ENCODE measurements at places on chromosomes 4 and X. TPM values are rescaled to one million over a fixed set of nuclear protein-coding genes. Genes with fewer than 3 reads are reported as not detected.

The PITX2 gene
- not detected for polyA plus RNA-seq

DNA sequence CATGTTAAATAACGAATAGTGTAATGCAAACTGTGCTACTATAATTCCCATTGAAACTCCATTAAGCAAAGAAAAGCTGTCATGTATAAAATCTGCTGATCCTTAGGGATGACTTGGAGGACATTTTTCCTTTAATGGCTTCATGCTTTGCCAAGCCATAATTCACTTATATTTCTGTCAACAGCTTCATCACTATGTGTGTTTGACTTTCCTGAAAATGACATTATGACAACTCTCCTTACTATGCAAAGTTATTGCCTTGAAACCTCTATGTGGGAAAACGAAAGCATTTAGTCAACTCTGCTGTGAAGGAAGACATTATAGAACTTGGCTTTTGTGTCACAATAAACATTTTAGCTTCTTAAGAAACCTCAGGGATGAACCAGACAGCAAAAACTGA lies 210.5 kb downstream of the GRXCR1 start:
- no peak for DNase-seq

DNA sequence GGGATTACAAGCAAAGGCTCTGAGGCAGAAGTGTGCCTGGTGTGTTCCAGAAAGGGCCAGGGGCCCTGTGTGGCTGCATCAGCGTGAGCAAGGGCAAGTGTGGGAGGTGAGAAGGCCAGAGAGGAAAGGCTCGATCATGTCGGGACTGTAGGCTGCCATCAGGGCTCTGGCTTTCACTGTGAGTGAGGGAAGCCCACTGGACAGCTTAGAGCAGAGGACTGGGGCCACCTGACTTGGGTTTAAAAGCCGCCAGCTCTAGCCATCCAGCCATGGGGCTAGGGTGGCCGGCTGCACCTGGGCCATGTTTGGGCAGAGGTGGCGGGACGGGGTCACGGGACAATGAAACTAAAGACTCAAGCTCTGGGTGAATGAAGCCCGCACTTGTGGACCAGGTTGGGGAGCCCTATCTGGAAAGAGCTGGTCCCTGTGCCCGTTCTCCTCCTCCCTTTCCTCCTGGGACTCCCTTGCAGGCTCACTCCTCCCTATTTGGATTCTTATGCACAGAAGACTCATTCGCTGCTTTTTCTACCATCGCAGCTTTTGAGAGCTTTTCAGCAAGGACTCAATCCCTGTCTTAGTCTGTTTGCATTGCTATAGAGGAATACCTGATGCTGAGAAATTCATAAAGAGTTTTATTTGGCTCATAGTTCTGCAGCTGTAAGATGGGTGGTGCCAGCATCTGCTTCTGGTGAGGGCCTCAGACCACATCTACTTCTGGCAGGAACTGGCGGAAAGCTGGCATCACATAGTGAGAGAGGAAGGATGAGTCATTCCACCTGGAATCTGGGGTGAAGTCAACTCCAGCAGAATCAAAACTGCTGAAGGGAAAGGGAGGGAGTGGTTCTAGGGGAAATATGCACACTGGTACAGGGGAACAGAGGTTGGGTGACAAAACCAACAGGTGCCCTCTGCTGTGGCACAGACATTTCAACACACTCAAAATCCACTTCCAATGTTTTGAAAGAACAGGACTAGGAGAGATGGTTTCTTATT lies 15.3 kb downstream of the CTAG1B start:
- no peak for DNase-seq

GRCh38 chr4:152727784-152728183 lies 48.0 kb upstream of the TMEM154 start:
- no peak for DNase-seq

DNA sequence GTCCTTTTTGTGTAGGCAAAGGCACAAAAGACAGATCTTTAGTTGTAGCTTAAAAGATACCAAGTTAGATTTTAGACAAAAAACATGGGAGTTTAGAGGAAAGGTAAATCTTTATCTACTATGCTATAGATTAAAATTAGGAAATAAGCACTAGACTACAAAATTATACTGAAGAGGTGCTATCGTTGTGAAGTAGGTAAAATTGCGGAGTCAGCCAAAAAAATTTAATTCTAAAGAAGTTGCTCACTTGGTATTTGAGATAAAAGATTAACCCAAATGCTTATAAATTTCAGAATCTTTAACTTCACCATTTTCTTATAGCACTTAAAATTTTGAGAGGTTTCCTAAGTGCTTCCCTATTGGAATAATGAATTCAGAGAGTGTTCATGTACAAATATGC lies 604.1 kb downstream of the GRXCR1 start:
- DNase-seq = no peak

The PDGFC gene
- 48.8 TPM for polyA plus RNA-seq

DNA sequence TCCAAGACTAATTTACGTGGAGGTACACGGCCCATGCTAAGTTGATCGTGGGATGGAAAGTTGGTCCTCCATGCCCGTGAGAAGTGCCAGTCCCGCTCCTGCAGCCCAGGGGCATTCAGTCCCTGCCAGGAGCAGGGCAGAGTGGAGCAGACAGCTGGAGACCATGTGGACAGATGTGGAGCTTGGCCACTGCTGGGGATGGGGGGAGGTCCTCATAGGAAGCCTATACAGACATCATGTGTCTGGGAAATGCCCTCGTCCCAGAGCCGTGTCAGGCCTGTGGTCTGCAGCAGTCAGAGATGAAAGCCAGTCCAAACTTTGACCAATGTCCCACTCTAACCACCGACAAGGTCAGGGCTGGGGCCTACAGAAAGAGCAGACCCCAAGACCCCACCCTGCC lies 118.4 kb downstream of the CPZ start:
- DNase-seq = no peak

The GPC4 gene
- 10.7 TPM for polyA plus RNA-seq

DNA sequence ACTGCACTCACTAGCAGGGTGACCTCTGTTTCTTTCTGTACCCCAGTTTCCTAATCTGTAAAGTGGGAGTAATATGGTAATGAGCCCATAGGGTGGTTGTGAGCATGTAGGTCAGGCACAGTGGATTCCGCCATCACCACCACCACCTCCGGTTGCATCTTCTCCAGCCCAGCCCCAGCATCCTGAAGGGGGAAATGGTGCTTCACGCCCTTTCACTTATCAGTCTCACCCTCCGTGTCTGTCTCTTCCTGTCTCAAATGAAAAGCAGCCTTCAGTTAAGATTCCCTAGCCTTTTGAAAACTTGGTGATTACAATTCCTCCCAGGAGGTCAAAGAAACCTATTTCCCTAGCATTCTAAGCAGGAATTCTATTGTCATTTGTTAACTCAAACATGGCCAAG lies 16.9 kb upstream of the XPNPEP2 start:
- no peak for DNase-seq

GRCh38 chrX:16671005-16671404 lies 21.0 kb downstream of the S100G start:
- no peak for DNase-seq

GRCh38 chrX:132710656-132711155 lies 221.9 kb upstream of the MBNL3 start:
- no peak for DNase-seq

The CACNA1F gene
- 0.32 TPM for polyA plus RNA-seq

The CSAG1 gene
- polyA plus RNA-seq = not detected

DNA sequence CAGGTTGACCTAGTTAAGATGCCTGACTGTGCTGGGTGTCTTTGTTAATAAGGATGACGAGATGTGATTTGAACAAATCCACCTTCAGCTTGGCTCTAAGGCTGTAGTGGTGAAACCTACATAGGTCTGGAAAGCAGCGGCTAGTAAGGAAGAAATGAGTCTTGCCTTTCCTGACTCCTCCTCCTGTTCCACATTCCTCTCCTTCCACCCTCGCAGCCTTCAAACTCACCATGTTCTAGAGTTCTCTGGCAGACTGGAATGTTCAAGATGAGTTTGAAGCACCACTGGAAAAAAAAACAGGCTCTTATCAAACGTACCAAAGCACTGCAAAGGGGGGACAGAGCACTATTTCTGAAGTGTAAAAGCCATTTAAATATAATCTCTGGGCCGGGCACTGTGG lies 395.4 kb downstream of the BMPR1B start:
- DNase-seq = no peak

DNA sequence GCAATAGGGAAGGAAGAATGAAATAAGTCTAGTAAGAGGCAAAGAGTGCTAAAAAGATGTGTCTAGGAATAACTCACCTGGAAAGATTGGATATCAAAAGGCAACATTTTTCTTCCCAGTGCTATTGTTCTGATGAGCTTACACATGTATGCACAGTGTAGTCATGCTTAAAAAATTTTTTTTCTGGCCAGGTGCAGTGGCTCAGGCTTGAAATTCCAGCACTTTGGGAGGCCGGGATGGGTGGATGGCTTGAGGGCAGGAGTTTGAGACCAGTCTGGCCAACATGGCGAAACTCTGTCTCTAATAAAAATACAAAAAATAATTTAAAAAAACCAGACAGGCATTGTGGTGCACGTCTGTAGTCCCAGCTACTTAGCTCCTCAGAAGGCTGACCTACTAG lies 795.8 kb upstream of the IGFBP7 start:
- no peak for DNase-seq
